ENCODE measurements at places on chromosomes 16 and 17. TPM values are rescaled to one million over a fixed set of nuclear protein-coding genes. Genes with fewer than 3 reads are reported as not detected.

GPRC5B gene
- 0.30 TPM for total RNA-seq

UNC45B gene
- total RNA-seq: 0.10 TPM

EME1 gene
- total RNA-seq: 34.4 TPM

DPEP3 gene
- total RNA-seq: 0.29 TPM

GAS2L2 gene
- total RNA-seq: 0.40 TPM

C16orf74 gene
- total RNA-seq: 1.6 TPM

CYGB gene
- total RNA-seq: 0.62 TPM

PLLP gene
- total RNA-seq: 0.54 TPM

DNA sequence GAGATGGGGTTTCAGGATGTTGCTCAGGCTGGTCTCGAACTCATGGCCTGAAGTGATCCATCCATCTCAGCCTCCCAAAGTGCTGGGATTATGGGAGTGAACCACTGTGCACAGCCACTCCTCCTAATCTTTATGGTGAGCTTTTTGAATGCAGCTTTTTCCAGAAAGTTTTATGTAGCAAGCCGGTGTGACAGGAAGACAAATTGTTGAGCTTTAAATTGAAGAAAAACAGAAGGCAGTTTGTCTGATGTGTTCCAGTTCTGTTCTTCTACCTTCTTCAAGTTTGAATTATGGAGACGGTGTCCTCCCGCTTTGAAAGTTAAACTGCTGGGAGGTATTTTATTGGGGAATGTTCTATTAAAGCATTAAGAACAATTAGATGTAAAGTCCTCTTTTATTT lies 177.1 kb downstream of the SNX29 start:
- DNase-seq: no peak

- no peak for DNase-seq
Observed at GRCh38 chr17:58382872-58383242, 30.9 kb upstream of the SUPT4H1 start.

- no peak for DNase-seq
Observed at GRCh38 chr17:42772945-42773289, 332 bp upstream of the VPS25 start.

DNA sequence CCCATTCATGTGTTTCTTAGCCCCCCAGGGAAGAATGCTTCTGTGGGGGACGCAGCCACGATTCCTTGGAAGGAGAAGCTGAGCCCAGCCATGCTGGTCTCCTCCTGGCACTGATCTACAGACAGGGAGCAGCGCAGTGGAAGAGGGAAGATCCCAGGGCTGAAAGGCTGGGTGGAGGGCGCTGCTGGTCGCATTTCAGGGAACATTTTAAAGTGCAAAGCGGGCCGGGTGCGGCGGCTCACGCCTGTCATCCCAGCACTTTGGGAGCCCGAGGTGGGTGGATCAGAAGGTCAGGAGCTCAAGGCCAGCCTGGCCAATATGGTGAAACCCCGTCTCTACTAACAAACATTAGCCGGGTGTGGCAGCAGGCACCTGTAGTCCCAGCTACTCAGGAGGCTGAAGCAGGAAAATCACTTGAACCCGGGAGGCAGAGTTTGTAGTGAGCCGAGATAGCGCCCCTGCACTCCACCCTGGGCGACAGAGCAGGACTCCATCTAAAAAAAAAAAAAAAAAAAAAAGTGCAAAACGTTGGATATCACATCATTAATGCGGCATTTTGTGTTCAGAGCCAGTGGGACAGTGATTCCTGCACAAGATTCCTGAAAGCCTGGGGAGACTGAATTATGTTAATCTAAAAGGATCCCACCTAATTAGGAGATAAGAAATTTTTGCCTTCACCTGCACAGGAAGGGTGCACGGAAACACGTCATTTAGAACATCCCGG lies 558 bp upstream of the CHMP6 start:
- DNase-seq: no peak

DNA sequence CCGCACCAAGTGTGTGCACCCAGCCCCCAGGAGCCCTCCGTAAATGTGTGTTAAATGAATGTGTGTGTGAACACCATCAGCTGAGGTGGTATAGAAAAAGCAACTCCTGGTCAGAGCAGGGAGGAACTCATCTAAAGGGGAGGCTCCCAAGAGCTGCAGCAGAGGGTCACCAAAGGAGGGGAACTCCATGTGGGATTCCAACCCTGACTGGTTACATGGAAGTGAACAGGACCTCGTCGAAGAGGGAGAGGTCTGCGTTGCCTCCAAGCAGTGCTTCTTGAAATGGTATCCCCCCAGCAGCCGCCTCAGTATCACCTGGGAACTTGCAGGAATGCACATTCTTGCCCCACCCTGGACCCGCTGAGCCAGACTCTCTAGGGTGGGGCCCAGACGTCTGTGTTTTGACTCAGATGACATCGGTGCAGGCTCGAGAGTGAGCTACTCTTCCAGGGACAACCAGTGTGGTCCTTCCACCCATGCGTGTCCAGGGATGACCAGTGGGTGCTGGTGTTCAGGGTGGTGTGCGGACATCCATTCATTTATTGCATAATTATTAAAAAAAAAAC lies 30.8 kb downstream of the ADCY9 start:
- no peak for DNase-seq

- no peak for DNase-seq
Observed at GRCh38 chr17:49082231-49082630, 50.3 kb upstream of the B4GALNT2 start.

DNA sequence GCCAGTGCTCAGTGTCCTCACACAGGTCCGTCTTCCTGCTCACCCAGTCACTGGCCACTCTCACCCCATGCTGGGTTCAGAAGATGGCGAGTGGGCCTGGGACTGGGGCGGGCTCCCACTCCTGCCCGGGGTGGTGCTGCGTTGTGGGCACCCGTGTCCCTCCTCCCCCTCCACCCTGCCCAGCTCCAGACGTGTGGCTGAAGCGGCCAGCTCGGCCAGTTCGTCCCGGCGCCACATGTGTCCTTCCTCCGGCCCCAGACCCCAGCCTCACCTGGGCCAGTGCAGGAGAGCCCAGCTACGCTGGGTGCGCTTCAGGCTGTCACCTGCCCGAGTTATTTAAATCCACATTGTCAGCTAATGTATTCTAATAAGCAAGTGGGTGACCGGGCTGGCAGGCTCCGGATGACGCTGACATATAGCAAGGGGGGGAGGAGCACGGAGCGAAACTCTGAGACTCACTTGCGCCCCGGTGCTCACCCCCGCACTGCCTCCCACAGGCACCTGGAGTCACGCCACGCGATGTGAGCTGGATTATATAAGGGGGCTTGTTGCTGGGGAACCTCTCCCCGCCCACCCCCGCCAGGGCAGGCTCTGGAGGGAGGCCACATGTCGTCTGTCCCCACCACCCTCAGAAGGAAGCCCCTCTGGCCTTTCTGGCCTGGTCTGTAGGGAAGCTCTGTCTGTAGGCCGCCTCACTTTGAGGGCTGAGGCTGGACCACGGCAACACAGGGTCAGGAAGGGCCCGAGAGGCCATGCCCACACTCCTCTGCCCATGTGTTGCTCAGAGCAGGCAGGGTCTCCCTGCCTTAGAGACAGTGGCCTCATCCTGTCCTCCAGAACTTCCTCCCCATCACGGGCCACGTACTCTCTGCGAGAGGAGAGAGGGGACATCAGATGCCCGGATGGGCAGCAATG lies 7.1 kb upstream of the BAIAP2 start:
- DNase-seq: no peak

GRCh38 chr17:55307879-55308278 lies 43.1 kb downstream of the HLF start:
- no peak for DNase-seq

- DNase-seq: no peak
Observed at GRCh38 chr16:71902656-71903365, 7.5 kb downstream of the IST1 start.

- DNase-seq: peak; percentile 24
Observed at GRCh38 chr17:36592316-36592715, 637 bp downstream of the DHRS11 start.

DNA sequence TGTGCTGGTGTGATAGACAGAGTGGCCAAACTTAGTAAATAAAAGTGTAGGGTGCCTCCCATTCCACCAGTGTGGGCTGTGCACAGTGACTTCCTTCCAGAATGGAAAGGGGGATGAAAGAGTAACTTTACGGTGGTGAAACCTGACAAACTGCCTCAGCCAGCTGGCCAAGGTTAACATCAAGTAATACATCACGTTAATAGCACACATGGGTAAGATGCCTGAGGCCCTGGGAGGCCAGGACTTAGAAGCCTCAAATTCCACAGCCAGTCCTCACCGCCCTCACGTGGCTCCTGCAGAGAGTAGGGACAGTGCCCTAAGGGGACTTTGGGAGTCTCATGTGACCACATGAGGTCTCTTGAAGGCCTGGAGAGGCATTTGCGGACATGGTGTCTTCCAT lies 14.1 kb downstream of the RMI2 start:
- DNase-seq: no peak

Measured in activated naive CD8-positive, alpha-beta T cell treated with anti-CD3 and anti-CD28 coated beads for 36 hours (primary cell).